SW480 (cell line): ENCODE measurements at places on chromosomes 1 and 21.

- no peak for DNase-seq
Measured at GRCh38 chr1:65359888-65360287, 50.5 kb downstream of the DNAJC6 start.

GRCh38 chr1:233700338-233700737, 86.4 kb downstream of the KCNK1 start:
- no peak for DNase-seq

DNA sequence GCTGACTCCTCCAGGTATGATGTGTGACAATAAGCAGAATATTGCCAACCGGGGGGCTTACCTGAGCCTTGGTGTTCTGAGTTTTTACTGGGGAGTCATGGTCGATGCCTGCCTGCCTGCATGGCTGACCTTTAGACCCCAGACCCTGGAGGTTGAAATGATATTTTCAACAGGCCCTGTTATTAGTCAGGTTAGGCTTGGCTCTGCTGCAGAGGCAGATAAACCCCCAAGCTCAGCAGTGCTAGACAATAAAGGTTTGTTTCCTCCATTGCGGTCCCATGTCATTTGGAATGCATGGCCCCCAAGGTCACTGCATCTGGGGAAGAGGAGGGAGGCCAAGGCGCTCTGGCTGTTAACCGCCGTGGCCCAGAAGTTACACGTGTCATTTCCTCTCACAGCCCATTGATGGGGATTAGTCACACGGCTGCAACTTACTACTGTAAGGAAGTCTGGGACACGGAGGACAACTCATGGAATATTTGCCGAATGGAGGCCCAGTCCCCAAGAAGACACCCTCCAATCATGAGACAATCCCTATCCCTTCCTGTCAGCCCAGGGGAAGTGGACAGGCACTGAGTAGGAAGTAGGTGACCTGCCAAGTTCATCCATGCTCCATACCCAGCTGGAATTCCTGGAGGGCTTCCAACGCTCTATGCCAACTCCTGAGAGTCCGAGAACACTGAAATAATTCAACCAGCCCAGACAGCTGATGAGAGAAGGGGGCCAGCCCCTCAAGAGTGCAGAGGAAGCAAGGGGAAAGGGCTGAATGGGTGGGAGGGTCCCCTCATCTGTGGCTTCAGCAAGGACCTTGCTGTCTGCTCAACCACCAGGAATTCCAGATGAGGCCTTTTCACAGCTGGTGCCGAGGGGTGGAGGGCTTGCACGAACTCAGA, 97.3 kb downstream of the TAS1R2 start:
- DNase-seq = no peak

- no peak for DNase-seq
Measured at GRCh38 chr1:162902416-162902815, 41.4 kb upstream of the CCDC190 start.

DNA sequence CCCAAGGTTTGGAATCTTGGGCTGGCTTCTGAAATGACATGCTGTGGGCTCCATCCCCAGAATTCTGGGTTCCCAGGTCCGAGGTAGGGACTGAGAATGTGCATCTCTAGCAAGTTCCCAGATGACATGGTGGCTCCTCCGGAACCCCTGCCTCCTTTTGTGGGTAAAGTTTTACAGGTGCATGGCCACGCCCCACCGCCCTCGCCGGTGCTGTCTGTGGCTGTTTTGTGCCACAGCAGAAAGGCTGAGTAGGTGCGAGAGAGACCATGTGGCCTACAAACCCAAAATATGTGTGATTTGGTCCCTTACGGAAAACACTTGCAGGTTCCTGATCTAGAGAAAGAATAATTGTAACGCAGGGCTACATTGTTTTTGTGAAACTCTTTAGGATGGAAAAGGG, 30.9 kb downstream of the SKI start:
- DNase-seq = peak; percentile 25

DNA sequence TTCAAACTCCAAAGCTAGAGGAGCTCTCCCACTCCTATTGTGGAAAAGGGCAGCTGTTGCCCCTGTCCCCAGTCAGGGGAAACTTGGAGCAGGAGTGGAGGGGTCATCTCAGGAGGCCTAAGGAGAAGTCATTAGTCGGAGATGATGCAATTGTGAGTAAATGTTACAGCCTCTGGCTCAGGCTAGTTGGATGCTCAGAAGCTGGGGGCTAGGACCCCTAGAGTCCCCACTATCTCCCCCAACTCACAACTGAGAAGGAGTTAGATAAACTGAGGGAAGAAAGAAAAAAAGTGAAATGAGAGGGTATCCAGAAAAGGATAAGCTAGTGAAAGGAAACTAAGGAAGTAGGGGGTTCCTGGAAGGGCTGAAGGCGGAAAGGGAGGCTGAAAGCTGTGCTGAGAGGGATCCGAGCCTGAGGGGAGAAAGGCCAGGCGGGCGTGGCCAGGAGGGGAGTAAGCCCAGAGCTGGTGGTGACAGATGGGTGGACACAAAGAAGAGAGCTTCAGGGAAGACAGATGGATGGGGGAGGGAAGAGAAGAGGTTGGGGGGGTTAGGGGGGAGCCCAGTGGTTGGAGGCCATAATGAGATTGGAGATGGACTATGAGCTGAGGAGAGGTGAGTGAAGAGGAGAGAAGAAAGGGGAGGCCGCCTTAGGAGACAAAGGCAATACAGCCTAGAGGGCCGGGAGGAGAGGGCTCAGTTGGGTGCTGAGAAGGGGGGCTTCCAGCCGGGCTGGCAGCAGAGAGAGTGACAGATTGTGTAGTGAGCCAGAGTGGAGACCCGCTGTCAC, 4.5 kb upstream of the NHLH1 start:
- no peak for DNase-seq

GRCh38 chr1:202165942-202166843, 5.8 kb upstream of the PTPN7 start:
- DNase-seq = peak; percentile 20

DNA sequence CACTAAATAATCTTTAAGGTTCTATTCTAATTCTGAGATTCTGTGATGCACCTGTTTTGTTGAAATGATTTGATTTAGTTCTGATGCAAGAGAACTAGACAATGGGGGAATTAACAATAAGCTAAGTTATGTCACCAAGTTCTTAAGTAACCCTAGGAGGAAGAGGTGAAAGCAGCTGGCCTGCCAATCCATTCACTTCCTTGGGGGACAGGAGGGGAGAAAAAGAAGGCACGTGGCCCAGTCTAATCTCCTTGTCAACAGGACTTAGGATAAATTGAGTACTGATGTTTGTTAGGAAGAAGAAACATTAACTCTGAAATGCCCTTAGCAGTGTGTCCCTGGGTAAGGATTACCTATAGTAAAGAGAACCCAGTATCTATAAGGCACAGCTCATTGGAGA, 36.9 kb downstream of the TLCD4 start:
- no peak for DNase-seq

- no peak for DNase-seq
Measured at GRCh38 chr1:100469578-100469977, 68.4 kb upstream of the GPR88 start.
